Stimulated activated CD8-positive, alpha-beta memory T cell treated with anti-CD3 and anti-CD28 coated beads, Interleukin-7, amount 100 ng/mL, for 4 hours (primary cell): ENCODE measurements at places on chromosomes 7 and 10.

DNA sequence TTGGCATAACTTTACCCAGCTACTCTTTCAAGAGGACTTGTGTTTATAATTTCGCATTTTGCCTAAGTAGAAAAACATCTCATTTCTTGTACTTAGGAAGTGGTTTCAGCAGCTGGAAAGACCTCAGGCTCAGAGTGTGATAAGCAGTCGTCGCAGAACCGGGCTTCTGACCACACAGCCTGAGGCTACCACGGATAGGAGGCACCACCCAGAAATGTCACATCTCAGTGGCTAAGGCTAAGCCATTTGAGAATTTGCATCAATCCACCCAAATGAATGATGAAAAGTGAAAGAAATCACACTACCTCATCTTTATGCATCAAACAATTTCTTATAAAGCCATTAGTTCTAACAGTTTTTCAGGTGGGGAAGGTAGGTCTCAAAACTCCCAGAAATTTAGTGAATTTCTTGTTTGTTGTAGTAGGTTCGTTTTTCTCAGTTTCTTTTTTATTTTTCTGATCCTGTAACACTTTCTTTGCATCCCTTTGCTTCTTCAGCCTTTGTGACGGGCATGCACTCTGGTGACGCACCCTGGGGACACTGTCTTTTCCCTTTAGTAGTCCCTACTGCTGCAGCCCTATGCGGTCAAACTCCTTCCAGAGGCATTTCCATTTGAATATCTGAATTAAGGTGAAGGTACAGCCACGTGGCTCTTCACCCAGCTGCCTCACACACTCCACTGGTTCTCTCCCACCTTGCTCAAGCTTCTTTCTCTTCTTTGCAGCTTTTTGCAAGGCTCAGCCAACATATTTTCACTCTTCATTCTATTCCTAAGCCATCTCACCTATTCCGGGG lies 68.5 kb downstream of the MAP3K8 start:
- peak; percentile 34 for DNase-seq

GRCh38 chr7:158902427-158902826 lies 46.1 kb downstream of the DYNC2I1 start:
- no peak for DNase-seq

DNA sequence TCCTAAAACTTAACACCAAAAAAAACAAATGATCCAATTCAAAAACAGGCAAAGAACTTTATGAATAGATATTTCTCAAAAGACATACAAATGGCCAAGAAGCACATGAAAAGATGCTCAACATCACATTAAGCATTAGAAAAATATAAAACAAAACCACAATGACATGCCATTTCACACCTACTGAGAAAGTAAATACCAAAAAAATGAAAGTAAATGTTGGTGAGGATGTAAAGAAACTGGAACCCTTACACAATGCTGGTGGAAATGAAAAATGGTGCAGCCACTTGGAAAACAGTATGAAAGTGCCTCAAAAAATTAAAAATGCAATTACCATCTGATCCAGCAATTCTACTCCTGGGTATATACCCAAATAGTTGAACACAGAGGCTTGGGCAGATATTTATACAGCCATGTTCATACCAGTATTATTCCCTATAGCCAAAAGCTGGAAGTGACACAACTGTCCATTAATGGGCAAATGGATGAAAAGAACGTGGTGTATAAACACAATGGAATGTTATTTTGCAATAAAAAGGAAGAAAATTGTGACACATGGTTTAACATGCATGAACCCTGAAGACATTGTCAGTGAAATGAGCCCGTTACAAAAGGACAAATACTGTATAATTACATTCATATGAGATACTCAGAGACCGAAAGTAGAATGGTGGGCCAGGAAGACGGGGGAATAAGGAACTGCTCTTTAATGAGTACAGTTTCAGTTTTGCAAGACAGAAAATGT lies 89.0 kb downstream of the JMJD1C start:
- no peak for DNase-seq

- DNase-seq: no peak
Measured at GRCh38 chr10:87503886-87504285, 807 bp upstream of the MINPP1 start.

DNA sequence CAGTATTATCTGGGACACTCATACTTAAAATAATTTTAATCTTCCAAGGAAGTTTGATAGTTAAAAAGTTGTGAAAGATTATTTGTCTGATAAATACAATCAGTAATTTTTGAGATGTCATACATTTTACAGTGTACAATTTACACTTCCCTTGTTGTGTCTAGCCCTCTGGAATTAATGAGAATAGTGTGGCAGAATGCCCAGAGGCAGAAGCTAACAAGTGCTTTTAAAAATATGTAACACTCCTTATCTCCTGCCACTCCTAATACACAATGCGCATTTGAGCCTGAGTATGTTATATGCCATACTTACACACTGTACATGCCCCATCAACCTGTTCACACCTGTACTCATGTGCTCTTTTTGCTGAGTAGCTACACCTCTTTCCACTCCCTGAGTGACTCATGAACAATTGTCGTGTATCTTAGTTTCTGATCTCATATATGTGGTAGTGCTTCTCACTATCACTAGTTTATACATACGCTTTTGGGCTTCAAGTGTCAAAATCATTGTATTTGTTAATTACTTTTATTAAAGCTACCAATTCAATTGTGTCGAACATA lies 106.9 kb upstream of the GNAI1 start:
- DNase-seq: no peak

DNA sequence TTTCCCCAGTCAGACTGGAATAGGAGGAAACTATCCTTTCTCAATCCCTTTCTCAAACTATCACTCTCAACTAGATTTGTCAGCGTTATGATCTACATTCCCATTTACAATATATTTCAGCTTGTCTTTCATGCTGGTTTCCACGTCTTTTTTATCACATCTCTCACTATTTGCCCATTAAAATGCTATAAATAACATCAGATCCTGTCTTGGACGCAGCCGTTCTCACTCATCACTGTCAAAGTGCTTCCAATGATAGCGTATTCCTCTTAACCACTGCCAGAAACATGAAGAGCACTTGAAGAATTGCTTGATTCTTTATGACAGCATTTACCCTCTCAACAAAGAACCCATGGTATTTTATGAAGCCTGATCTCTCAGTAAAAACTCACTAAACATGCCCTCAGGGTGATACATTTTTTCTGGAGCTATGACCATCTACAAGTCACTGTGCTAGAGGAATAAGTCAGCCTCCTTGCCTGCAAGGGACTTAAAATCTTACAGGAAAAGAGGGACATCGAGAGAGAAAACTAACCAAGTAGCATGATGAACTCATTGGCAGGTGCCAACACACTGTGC lies 205.6 kb upstream of the PFKP start:
- DNase-seq: no peak

GRCh38 chr10:22321924-22322640 lies 1.2 kb downstream of the BMI1 start:
- DNase-seq: no peak

DNA sequence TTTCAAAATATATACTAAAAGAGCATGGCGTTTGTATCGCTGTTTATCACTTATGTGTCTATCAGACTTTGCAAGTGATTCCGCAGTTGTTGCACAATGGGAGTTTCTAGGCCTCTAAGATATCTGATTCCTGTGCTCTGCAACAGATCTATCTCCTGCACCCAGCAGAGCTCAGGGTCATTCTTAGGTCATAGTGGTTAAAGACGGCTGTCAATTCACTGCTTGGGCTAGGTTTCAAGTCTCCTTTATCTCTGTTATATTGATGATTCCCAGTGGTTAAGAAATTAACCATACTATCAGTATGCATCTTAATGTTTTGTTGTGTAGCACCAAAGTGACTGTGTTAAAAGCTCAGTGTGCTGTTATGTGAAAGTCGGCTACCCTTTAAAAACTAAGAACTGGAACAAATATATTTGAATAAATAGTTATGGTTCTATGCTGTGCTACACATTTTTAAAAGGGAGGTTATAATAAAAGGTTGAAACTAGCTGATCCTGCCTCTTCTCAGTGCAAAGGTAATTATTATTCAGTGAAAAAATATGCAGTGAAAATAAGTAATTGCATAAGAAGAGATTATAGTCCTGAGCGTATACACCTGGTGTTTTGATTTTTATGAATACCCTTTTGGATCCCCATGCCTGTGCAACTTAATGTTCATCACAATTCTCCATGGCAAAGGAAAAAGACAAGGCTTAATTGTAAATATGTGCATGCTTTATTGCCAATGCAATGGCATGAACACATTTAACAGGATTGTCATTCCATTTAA lies 24.0 kb downstream of the HOXA1 start:
- DNase-seq: no peak

- no peak for DNase-seq
Measured at GRCh38 chr7:8594115-8594514, 160.7 kb downstream of the NXPH1 start.

- no peak for DNase-seq
Measured at GRCh38 chr10:62830679-62831078, 14.5 kb upstream of the EGR2 start.

GRCh38 chr10:113743594-113743993 lies 7.9 kb upstream of the PLEKHS1 start:
- DNase-seq: no peak

- no peak for DNase-seq
Measured at GRCh38 chr10:26090762-26091161, 125.8 kb upstream of the GAD2 start.

DNA sequence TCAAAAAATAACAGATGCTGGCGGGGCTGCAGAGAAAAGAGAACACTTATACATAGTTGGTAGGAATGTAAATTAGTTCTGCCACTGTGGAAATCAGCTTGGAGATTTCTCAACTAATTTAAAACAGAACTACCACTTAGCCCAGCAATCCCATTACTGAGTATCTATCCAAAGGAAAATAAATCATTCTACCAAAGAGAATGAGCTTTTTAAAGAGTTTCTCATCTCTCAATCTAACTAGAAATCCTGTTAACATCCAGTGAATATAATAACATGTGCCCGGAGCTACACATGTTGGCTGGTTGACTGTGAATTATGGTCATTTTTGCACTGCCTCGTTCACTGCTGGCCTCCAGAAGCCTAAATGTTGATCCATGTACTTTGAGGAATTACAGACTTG lies 39.3 kb downstream of the BET1 start:
- DNase-seq: no peak

DNA sequence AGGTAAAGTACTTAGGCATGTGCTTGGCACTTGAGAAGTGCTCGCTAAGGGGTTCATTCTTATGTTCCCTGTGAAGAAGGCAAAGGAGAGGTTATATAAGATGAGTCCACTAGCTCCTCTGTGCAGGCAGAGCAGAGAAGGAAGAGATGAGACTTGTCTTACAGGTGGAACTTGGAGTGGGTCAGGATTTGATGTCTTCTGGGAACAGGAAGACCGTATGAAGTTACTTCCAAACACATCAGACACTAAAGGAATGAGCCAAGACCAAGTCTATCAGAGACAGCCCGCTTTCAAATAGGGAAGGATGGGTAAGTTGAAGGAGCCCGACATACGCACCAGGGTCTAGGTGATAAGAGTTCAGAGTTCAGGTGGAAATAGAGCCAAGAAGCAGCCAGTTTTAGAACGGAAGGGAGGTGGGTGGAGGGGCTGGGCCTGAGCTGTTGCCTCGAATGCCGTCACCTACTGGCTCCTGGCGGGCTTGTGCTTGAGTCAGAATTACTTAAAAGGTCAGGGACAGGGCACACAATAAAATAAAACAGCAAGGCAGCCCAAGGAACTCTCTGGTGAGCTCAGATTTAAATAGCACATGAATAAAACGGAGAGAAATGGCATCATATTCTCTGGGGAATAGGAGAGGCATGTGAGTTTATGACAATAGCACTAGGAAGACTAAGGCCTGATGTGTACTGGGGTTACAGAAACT lies 56.1 kb upstream of the GRB10 start:
- no peak for DNase-seq

- no peak for DNase-seq
Measured at GRCh38 chr10:61992059-61992460, 90.6 kb downstream of the ARID5B start.

DNA sequence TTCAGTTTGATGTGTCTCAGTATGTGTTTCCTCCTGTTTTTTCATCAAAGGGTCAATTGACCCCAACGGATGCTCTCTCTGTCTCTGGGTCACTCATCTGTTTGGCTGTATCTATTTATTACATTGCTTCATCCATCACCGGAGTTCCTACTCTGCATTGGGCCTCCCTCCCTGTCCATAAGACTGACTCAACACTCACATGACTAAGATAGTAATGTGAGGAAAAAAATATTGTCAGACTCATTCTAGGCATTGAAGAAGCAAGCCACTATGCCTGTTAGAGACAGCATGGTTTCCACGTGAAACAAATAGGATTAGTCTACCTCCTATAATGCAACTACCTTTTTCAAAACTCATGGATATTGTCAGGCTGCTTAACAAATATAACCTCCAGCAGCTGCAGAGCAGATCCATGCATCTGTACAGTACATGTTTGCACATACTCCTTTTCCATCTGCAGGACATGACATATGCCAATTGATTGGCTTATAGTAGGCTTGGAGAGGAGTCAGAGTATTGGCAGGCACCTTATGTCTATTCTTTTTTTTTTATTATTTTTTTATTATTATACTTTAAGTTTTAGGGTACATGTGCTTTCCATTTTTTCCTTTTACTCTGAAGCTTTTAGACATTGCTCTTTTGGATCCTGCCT lies 275.2 kb downstream of the LRRTM3 start:
- no peak for DNase-seq

- no peak for DNase-seq
Measured at GRCh38 chr7:155991470-155991869, 179.2 kb upstream of the SHH start.

DNA sequence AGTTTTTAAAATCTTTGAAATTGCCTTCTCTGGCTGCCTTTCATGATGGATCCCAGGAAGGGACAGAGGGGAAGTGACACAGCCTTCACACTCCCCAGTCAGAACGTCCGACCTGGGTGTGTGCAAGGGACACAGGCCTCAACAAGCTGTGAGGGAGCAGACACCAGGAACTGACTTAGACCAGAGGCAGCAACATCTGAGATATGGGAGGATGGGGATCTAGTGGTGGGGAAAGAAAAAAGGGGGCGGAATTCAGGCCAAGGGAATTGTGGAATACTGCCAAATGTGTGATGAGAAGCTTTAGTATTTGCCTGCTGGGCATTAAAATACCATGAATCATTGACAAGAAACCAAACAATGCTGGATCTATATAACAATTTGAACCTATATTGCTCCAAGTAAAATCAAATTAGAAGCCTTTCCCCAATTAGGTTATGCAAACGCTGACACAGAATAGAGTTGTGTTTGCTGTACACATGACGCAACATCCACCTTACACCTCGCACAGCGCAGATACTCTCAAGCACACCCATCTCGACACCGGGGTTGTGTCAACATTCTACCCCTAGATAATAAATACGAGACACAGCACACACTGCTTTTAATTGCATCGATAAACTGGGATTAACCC lies 17.2 kb upstream of the MNX1 start:
- no peak for DNase-seq

DNA sequence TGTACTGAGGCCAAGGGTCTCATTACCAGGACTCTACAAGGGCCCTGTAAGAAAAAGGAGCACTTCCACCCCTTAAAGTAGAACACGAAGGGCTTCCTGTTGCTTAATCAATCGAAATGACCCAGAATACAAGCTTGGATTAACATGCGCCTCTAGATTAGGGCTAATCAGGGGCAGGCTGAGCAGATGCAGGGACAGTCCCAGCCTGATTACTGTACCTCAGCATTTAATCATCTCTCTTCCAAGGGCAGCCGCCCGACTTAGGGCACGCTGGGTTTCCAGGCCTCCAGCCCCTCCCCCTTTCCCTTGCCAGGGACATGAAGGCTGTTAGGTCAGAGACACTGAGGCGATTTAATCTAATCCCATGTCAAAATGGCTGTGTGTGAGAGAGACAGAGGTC lies 138.6 kb downstream of the NRF1 start:
- no peak for DNase-seq

- DNase-seq: no peak
Measured at GRCh38 chr10:97520978-97521761, 22.4 kb downstream of the UBTD1 start.
